ENCODE measurements at places on chromosomes 7 and 10.

DNA sequence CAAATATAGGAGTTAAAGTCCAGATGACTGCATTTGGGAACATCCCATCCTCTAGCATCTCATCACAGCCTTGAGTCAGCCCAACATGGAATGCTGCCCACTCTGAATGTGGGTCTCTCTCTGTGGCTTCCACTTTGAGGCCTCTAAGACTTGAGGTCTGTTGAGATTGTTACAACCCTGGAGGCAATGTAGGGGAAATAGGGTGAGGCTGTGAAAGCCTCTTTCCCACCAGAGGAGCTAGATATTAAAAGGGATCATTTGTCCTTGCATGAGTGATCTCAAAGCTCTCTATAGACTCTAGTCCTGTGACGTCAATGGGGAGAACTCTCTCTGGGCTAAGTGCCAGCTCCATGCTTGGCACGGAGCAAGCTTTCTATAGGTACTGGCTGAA, 6.4 kb upstream of the GOLGA7B start:
- peak; percentile 15 for DNase-seq

- peak; percentile 25 for DNase-seq
Measured at GRCh38 chr7:7972922-7973594, 4.5 kb downstream of the GLCCI1 start.

DNA sequence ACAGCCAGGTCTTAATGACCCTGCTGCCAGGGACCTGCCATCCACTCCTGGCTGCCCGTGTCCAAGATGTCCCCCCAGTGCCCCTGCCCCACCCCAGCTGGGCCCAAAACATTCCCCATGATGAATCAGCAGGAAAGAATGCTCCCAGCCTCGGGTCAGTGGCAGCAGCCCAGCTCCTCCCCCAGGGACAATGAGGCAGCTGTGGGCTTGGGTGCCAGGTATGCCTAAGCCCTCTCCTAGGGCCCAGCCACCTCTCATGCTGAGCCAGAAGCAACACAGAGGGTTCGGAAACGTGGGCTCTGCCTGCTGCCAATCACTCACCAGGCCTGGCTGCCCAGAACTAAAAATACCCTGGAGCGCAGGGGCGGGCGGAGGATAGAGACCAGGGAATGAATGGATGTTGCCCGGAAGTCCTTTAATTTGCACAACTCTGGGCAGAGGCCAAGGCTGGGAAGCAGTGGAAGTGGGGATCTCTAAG, 1.5 kb upstream of the LOXL4 start:
- DNase-seq = peak; percentile 39

GRCh38 chr10:2839081-2839725, 228.1 kb upstream of the PFKP start:
- DNase-seq = peak; percentile 62

GRCh38 chr10:113631684-113632367, 32.0 kb downstream of the NRAP start:
- DNase-seq = no peak

GRCh38 chr10:127043301-127043700, 138.1 kb downstream of the DOCK1 start:
- no peak for DNase-seq

DNA sequence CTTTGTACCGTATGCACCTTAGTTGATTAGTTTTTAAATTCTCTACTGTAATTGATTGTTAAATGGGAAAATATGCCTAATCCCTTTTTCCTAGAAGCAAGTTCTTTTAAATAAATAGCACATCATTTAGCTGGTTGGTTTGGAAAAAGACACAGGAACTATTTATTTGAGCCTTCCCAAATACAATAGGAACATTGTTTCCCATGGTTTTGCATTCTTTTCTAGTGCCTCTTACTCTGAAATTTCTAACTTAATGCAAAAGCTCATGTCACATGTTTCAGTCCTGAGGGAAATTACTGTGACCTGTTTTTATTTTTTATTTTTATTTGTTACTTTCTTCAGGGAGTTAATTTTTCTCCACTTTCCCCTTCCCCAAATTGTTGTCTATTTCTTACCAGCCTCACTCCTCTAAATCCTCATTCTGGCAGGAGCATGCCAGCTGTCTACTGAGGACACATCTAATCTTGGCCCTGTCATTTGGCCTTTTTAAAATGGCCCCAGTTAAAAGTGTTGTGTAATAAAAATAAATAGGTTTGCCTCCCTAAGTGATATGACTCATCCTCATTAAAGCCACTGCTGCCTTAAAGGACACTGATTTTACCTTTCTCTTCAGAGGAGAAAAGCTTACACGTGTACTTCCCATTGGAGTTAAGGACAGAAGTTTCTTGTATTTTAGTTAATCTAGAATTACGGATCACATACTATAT, 94.5 kb downstream of the PPP1R3A start:
- peak; percentile 27 for DNase-seq

DNA sequence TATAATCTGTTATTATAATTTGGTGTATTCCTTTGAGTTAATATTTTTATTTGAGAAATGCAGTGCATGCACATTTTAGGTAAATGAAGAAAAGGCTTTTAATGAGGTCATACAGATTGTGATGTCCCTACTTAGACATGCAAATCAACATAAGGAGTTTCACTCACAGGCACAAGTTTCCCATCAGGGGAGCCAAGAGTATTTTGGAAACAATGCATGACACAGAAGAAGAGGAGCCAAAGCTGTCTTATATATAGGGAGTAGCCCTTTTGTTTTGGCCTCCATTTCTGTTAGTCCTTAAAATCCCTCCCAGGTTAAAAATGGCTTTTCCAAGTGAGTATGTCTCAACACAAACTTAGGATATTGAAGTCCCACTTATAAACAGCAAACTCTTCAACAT, 703.4 kb upstream of the ANKRD30A start:
- DNase-seq = no peak

GRCh38 chr10:13271552-13272163, 28.2 kb downstream of the PHYH start:
- DNase-seq = peak; percentile 58

DNA sequence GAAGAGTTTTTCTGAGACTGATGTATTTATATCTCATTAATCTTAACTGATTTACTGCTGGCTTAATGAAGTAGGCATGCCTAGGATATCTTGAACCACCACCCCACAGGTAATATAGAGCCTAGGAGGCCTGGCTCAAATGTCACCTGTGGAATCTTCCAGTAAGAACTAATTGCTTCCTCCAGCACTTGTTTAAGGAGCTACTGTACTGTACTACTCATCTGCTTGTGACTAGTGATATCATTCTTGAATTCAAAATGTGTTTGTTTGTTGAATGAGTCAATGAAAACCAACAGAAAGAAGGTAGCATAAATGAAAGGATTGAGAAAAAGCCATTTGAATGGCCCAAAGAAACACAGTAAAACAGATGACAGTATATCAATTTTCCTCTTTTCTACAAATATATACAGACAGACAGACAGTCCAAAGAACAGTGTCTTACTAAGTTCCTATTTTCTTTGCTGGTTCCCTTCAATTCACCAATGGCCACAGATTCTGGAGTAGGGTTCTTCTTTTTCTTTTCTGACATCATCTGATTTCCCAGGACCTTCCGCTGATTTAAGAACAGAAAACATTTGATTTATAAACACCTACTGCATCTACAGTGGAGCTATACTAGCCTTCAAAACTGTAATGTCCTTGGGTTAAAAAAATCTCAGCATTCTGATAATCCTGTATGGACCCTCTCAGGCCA, 43.7 kb upstream of the SLIT1 start:
- DNase-seq = no peak

GRCh38 chr7:36266683-36267082, 113.6 kb downstream of the EEPD1 start:
- DNase-seq = no peak

DNA sequence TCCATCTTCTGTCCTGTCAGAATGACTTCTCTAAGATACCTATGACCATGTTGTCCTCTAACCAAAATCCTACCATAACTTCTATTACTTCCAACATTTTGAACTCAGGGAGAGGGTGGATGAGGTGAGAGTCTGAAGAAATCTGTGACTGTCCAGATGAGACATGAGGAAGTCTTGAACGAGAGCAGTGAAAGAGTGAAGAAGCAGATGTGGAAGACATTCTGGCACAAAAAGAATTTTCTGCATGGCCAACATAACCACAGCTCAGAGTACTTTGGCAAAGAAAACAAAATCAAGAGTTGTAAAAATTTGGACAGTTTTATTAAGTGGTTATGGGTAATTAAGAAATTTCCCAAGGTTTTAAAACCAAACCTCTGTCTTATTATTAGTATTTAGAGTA, 141.6 kb downstream of the CPEB3 start:
- DNase-seq = no peak

GRCh38 chr10:99966306-99966705, 43.4 kb downstream of the DNMBP start:
- DNase-seq = peak; percentile 75

GRCh38 chr10:21315645-21316220, 209.7 kb downstream of the SKIDA1 start:
- DNase-seq = no peak

DNA sequence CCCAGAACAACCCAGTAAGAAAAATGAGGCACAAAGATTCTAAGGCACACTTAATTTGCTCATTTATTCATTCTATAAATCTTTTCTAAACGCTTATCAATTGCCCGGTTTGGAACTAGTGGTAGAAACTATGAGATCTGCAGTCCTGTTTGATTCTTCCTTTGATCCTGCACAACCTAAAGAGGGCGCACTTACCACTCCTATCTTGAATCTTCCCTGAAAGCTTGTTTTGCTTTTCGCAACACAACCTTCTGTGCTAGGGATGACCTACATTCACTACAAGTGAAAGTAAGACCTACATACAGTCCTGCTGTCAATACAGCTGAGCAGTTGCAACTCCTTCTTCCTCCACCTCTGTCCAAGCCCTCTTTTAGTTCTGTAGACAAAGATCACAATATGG, 12.6 kb upstream of the ARL4A start:
- peak; percentile 52 for DNase-seq

DNA sequence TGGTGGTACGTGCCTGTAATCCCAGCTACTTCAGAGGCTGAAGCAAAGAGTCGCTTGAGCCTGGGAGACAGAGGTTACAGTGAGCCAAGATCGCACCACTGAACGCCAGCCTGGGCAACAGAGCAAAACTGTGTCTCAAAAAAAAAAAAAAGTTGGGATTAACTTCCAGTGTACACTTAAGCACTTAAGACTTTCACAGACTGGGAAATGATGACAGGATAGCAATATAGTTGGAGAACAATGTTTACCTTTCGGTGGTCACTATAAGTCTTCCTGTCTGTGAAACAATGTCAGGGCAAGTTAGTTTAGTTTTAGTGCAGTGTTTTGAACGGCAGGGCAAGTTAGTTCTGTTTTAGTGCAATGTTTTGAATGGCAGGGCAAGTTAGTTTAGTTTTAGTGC, 130.2 kb downstream of the TPST1 start:
- DNase-seq = no peak

GRCh38 chr7:17501441-17502212, 203.2 kb downstream of the AHR start:
- DNase-seq = no peak

DNA sequence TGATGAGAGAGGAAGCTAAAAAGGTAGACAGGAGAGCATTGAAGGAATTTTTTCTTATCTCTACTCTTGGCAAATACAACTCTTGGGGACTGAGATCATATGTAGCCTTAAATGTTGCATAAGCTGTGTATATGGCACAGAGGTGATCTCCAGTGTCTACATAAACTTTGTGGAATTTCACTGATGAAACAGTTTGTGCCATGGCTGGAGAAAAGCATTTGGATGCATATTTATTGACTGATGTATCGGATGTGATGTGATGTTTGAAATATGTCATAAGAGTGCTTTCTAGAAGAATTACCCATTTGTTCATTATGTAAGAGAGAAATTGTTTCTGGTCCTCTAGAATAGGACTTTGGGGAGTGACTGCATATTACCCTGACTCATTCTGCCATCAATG, 244.9 kb upstream of the LRRTM3 start:
- no peak for DNase-seq

- DNase-seq = no peak
Measured at GRCh38 chr7:150909200-150909995, 57.1 kb downstream of the AOC1 start.

DNA sequence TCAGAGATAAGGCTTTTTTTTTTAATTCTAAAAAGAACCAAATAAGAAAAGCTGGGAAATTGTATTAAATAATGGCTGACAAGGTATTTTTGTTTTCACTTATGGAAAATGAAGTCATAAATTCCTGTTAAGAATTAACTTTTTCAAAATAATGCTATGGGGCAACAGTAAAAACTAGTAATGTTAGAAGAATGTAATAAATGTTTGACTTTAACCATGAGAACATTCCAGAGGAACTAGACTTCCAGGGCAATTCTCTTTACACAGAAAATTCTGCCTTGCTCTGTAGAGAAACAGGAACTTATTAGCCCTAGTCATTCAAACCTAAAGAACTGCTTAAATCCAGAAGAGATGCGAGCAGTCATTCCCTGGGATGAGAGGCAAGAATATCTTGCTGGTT, 571.1 kb downstream of the IPMK start:
- no peak for DNase-seq

DNA sequence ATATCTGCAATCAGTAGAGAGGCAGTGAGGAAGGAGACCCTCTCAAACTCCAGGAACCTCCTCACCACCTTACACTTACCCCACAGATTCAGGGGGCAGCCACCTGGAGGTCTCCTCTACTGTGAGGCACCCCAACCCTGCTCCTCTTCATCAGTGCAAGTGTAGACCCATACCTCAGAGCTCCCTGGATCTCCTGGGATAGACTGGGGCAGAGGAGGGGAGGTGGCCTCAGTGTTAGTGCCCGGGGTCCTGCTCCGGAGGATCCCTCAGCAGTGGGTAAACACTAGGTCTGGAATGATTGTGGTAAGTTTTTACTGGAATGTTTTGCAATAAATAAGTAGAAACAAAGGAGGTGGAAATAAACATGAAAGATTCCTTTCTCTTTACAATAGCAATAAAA, 31.1 kb downstream of the ANTXRL start:
- DNase-seq = no peak

- peak; percentile 20 for DNase-seq
Measured at GRCh38 chr10:126041804-126042231, 145.5 kb downstream of the FANK1 start.

DNA sequence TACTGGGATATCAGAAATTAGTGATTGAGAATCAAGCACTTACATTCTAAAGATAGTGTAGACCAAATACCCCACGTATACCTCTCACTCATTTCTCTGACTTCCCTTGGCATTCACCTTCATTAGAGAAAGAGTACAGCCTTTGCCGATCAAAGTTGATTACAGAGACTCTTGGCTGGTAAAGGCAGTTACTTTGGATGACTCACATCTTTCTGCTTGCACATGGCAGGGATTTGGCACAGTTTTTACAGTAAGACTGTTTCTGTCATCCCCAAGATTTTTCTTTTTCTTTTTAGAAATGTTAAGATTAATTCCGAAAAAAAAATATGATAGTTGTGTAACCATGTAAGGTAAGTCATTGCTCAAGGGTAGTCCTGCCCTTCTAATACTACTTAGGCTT, 143.0 kb downstream of the TSPAN12 start:
- no peak for DNase-seq

- DNase-seq = no peak
Measured at GRCh38 chr7:142799437-142799835, 28.7 kb downstream of the PRSS2 start.

GRCh38 chr10:129320340-129320739, 146.7 kb upstream of the MGMT start:
- no peak for DNase-seq
